Activated CD4-positive, CD25-positive, alpha-beta regulatory T cell treated with anti-CD3 and anti-CD28 coated beads, Interleukin-2, amount 50 U/mL, for 16 hours (primary cell): ENCODE measurements at places on chromosomes 6 and 20.

DNA sequence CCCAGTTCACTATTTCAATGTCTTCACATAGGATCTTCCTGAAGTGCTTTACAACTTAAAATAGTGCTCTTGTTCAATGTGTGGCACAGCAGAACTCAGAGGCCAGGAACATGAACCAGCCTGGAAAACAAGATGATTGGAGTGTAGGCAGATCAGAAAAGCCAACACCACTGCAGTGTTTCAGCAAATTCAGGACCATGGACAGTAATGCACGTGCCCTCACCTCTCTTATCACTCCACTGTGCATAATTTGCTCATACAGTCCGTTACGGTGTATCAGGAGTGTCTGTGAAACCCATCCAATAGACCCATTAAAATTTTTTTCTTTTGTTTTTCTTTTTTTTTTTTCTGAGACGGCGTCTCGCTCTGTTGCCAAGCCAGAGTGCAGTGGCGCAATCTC, 27.6 kb upstream of the HACE1 start:
- no peak for DNase-seq

- no peak for DNase-seq
These were observed 546.1 kb upstream of the CHD6 start for GRCh38 chr20:42164121-42164890.

GRCh38 chr6:9085709-9086070, 650.3 kb upstream of the SLC35B3 start:
- no peak for DNase-seq

DNA sequence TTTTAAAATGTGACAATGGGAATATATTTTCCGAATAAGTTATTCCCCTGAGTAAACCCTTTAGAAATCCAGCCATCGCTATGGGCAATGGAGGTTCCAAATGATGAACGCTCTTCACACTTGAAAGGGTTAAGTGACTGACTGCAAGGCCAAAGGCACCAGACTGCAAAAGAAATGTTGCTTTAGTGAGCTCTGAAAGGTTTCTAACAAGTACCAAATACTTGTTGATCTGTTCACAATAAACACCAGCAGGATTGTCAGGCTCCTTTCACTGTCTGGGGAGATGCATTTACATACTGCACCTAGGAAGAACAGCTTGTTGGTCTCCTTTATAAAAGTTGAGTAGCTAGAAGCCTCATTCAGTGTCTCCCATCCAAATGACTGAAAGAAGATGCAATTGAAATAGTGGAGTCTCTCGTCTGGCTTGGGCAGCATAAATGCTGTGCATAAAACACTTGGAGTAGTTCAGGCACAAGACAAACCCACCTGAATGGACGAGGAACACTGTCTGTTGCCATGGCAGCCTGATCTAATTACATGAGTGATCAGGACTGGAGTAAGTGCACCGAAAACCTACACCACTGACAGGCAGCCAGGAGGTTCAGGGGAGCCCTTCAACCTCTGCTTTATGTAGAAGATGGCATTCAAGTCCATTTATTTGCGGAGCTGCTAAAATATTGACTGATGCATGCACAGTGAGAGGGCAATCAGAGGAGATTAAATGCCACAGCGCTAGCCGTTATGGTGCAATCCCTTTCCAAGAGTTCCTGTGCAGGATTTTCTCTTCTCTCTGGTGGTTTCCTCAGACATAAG, 2.9 kb downstream of the ATXN1 start:
- no peak for DNase-seq

- DNase-seq, result no peak
These were observed 153.4 kb downstream of the PHACTR1 start for GRCh38 chr6:12869816-12870432.

- DNase-seq, result no peak
These were observed 277.9 kb upstream of the TCF21 start for GRCh38 chr6:133610971-133611370.

- no peak for DNase-seq
These were observed 22.9 kb upstream of the TMEM170B start for GRCh38 chr6:11514672-11515071.

- DNase-seq, result no peak
These were observed 94.7 kb downstream of the PTPRT start for GRCh38 chr20:43095034-43095433.

GRCh38 chr6:87736809-87737540, 34.9 kb upstream of the AKIRIN2 start:
- no peak for DNase-seq

DNA sequence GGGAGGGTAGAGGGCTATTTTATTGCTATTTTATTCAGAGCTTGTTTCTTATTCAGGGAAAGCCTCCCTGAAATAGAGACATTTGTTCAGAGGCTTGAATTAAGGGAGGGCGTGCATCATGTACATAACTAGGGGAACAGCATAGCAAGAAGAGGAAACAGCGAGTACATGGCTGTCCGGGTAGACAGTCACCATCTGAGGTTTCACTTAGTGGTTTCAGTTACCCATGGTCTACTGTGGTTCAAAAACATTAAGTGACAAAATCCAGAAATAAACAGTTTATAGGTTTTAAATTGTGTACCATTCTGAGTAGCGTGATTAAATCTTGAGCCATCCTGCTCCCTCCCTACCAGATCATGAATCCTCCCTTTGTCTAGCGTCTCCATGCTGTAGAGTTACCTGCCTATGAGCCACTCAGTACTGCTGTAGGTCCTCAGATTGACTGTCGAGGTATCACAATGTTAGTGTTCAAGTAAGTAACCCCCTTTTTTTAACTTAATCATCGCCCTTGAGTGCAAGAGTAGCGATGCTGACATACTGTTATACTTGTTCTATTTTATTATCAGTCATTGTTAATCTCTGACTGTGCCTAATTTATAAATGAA, 791.5 kb downstream of the TFAP2A start:
- no peak for DNase-seq

- no peak for DNase-seq
These were observed 194.3 kb upstream of the MARCKS start for GRCh38 chr6:113662688-113663333.

DNA sequence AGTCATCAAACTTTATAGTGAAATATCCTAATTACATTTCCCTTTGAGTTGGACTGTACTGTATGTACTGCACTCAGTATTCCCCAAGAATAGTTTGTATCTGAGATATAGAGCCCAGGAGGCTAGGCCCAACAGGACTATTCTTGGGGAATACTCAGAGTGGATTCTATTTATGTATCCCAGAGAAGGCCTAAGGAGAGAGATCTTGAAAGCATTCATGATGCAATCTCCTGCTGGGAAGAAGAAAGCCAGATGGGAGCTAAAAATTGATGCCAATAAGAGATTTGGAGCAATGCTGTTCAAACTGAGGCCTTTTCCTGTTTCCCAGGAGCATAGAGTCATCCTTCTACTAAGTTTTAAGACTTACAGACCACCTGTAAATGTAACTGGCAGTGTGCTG, 452.1 kb upstream of the PLCB4 start:
- DNase-seq, result no peak

- no peak for DNase-seq
These were observed 184.0 kb downstream of the GPX5 start for GRCh38 chr6:28709478-28710349.

- no peak for DNase-seq
These were observed 62.3 kb downstream of the TRMT6 start for GRCh38 chr20:5888041-5888440.

DNA sequence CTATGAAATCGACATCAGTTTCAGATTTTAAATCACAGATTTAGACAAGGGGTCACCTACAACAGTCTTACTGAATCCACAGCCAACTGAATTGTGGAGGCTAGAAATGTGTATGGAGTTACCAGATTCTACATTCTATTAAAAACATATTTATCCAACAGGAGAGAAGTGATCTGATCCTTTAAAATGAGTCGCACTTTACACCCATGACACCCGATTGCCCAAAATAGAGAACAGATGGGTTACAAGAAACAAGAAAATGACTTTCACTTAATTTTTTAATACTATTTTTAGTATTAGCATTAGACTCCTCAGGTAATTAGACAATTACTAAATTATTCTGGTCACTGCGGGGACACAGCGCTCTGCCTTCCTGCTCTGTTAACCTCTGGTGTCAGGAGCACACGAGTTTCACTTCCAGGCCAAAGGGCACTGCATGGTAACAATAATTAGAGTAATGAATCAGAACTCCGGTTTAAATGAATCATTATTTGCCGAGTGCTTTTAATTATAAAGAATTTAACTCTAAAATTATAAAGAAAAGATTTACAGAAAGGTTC, 108.6 kb downstream of the ATP9A start:
- no peak for DNase-seq

GRCh38 chr6:3315841-3316240, 57.1 kb downstream of the PSMG4 start:
- DNase-seq, result no peak

DNA sequence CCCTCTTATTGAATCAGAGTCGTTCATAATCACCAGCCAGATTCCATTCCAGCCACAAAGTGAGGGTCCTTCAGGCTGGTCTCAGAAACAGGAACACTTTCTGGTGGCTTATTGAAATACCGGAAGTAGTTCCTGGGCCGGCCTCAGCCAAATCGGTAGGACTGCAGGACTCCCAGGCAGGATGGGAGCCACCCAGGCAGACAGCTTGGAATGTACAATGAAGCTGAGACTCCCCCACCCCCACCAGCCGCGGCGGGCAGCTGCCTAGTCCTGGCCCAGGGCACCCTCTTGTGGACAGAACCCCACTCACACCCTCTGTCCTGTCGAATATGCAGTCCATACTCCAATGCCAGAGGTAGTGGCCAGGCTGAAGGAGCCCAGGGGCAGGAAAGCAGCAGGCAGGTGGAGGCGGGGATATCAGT, 43.8 kb downstream of the MDFI start:
- DNase-seq, result peak; percentile 36

DNA sequence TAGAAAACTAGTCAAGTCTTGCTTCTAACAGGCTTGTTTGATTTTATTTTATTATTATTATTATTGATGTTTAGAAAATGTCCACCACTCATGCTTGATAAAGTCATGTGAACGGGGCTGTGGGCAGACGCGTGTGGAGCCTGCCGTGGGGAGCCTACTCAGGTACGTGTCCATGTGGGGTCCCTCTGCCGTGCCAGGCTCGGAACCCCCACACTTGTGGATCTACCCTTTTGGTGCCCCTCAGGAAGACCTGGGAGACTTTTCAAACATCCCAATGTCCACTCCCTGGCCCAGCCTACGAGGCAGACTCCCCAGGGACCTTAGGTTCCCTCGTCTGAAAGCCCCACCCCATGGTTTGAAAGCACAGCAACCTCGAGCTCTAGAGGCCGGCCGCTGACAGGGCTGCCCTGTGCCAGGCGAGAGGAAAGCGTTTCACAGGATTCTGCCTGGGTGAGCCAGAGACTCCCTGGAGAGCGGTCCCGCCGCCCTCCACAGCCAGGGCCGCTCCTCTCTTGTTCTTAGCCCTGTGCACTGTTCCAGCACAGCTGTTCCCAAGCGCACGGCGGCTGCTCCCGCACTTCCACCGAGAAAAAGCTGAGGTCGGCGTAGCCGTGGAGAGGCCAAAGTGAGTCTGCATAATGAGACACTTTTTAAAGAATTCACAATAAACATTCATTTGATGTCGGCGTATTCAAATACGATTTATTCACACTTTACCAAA, 249.7 kb downstream of the TTLL2 start:
- DNase-seq, result no peak

- DNase-seq, result no peak
These were observed 45.4 kb downstream of the SYNJ2 start for GRCh38 chr6:158026901-158027589.

- DNase-seq, result no peak
These were observed 24.5 kb downstream of the SIRPB1 start for GRCh38 chr20:1595333-1595732.

- DNase-seq, result peak; percentile 3
These were observed 284.5 kb upstream of the GJE1 start for GRCh38 chr6:141848029-141848890.

DNA sequence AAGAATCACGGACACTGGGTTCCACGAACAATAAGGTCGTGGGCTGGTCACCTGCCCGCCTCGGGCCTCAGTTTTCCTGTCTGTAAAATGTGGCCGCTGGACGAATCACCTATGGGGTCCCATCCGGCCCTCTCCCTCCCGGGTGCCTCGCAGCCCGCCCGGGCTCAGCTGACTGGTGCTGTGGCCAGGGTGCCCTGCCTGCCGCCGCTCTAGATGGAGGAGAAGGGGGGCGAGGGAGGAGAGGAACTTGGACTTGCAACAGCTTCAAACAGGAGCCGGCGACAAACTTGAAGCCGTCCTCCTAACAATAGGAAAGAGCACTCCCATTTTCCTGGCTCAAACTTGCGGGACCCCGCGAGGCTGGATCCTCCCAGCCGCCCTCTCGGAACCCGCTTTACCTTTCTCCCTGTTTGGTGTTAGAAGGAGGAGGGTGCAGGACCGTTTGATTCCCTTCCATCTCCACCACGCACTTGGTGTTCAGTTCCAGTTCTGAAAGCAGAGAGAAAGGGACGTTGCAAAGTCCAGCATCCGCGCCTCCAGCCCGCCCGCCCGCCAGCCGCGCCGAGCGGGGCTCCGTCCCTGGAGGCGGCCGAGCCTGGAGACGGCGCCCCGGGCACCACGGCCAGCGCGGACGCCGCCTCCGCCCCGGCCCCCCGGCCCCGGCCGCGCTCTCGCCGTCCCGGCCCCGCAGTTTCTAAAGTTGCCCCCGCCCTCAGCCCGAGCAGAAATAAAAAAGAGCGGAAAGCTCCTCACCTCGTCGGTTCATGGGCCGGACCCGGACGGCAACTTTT, 584 bp downstream of the KIF13A start:
- no peak for DNase-seq

- DNase-seq, result no peak
These were observed 15.7 kb downstream of the ADISSP start for GRCh38 chr20:3751675-3752385.

- DNase-seq, result no peak
These were observed 39.2 kb downstream of the CCN2 start for GRCh38 chr6:131911951-131912350.

DNA sequence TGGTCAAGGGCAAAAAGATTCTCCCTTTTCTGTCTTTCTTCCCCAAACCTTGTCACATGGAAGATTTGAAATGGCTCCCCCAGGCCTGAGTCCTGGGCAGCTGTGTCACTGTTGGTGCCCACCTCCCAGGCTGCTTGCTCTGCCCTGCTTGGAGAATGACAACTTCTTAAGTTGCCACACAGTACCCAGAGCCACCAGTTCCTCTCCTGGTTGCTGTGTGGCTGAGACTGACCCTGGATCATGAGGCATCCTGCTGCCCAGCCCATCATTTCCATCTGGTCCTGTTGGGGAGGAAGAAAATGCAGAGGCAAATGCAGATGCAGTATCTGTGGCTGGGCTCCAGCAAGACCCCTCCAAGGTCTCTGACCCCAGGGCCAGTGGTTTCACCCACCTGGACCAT, 113.7 kb downstream of the PHACTR3 start:
- DNase-seq, result no peak

DNA sequence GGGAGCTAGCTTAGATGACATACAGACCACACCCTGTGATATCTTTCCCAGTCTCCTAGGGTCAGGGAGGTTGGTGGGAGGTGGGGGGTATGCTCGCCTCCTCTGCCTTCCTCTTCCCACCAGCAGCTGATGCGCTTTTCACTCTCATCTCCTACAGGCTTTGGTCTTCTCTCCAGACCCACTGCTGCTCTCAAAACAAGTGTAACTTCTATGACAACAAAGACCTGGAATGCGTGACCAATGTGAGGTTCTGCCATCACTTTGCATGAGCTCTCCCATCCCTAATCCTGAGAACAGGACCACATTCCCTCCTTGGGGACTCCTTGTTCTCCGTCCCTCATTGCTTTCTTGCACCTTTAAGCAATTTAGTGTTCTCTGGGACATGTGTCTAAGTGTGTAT, 2.7 kb downstream of the CTSA start:
- DNase-seq, result no peak
